Endothelial cell of umbilical vein (primary cell): ENCODE measurements at places on chromosomes 11 and 22. TPM values are rescaled to one million over a fixed set of nuclear protein-coding genes. Genes with fewer than 3 reads are reported as not detected.

DNA sequence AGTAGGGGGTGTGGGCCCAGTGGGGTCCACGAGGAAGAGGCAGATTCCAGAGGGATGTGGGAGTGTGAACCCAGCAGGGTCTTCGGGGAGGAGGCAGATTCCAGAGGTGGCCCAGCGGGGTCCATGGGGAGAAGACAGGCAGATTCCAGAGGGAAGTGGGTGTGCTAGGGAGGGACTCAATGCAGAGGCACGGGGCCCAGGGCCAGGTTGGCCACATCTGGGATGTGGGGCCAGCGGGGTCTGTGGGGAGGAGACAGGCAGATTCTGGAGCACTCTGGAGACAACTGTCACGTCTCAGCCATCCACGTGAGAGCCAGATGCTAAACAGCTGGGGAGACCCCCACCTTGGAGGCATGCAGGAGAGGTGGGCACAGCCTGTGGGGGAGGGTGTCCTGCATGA is 582.6 kb downstream of the TBC1D22A start:
- DNase-seq: no peak

The UBQLNL gene
- 0.48 and 0.54 TPM in 2 replicates for polyA plus RNA-seq

GRCh38 chr11:102783016-102783415 is 2.6 kb upstream of the MMP10 start:
- no peak for DNase-seq

- no peak for DNase-seq
These were observed 112.7 kb upstream of the OR4B1 start for GRCh38 chr11:48103621-48104567.

The BRSK2 gene
- 0.08 and 0.54 TPM in 2 replicates for polyA plus RNA-seq

- peak; percentile 51 for DNase-seq
These were observed 5.1 kb upstream of the P2RX6 start for GRCh38 chr22:21009638-21010425.
